NCI-H524 treated with DMSO at 0.1 percent for 48 hours (cell line): ENCODE measurements at places on chromosomes 16 and 17.

DNA sequence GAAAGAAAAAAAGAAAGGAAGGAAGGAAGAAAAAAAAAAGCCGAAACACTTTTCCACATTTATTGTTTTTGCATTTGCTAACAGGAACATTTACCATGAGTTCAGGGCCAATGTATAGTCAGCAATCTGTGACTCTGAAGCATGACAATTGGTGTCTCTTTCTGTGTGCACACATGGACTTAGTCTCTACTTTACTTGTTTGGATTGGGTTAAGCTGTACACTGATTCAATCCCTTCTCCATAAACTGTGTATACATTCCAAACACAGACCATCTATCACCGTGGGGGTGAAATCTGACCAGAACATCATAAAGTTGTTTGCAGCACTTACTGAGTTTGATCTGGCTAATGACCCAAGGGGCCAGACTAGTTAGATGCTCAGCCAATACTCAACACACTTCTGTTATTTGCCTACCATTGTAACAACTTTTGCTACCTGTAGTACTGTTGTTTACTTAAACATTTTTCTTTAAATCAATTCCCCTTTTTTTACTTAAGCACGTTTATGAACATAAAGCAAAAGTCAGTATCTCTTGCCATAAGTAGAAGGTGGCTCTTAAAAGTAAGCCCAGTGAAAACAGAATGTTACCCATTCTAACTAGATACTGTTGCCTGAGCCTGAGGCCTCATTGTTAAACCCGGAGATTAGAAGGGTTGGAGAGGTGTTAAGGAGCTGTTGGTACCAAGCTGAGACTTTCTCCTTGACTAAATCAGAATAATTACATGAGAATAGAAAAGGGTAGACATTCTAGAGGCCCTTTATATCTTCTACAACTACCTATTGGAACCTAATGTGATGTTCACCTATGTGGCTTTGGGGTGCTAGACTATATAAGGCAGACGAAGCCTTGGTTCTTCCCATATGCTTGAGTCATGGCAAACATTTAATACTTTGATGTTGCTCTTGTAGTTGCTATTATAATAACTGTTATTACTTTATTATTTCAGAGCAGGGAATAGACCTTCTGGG is 41.8 kb downstream of the SCNN1B start:
- no peak for DNase-seq

- DNase-seq: no peak
Measured at GRCh38 chr16:48628359-48628985, 18.5 kb upstream of the N4BP1 start.

DNA sequence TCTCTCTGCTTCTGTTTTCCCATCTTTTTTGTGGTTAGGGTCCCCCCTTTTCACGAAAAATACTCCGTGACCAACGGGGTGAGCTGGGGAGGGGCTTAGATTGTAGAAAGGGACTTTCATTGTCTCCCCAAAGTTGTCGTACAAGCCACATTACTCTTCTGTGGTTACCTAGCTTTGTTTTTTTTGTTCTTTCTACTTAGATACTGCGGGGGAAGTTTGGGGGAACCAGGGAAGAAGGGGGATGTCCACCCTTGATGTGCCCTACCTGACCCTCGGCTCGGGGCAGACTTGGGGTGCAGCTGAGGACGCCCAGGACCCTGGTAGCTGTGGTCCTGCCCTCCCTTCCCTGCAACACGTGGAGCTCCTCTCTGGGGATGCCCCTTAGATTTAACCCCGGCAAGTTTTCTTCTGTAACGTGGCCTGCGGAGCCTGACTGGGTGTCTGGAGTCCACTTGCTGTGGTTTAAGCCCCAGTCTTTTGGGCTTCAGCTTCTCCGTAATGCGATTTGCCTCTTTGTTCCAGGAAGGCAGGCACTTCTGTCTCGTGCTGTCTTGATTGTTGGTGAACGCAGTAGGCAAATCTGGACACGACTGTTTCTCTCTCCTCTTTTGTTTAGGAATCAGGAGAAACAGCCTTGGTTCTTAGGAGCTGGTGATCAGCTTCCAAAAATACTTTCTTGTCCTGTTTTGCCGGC is 892 bp downstream of the ABCC1 start:
- DNase-seq: peak; percentile 9

DNA sequence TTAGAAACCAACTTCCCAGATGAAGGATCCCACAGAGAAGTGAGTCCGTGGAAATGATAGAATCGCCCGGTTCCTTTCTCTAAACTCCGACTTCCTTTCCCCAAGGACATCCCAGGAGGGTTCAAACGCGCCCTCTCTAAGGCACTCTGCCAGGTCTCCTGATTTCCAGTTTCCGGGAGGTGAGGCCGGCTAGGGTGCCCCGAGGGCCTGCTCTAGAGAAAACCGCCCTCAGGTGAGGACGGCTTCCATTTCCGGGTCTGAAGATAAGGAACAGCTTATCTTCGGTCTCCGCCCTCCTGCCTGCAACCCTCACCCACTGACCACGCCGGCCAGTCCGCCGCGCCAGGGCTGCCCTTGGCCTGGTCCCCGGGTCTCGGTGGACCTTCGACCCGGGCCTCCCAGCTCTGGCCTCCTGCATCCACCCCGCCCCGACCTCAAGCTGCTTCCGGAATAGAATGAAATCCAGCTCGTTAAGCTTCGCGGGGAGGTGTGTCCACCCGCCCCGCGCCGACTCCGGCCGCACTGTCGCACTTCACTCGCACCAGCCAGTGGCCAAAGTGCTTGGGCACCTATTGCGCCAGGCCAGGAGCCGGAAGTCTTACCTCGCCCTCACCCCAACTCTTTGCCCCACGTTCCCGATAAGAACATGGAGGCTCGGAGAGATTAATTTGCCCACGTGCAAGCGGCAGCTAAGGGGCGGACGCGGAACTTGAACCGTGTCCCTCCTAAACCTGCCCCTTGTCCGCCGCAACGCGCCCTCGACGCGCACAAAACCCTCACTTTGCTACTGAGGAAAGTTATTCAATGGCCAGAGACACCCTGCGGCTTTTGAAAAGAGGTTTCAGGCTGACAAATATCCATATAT is 836 bp upstream of the MMP15 start:
- no peak for DNase-seq

GRCh38 chr16:72029567-72030271 is 21.2 kb downstream of the DHODH start:
- no peak for DNase-seq

GRCh38 chr16:27444015-27444414 is 42.0 kb downstream of the IL21R start:
- no peak for DNase-seq

GRCh38 chr17:57104461-57105175 is 19.6 kb downstream of the AKAP1 start:
- no peak for DNase-seq

DNA sequence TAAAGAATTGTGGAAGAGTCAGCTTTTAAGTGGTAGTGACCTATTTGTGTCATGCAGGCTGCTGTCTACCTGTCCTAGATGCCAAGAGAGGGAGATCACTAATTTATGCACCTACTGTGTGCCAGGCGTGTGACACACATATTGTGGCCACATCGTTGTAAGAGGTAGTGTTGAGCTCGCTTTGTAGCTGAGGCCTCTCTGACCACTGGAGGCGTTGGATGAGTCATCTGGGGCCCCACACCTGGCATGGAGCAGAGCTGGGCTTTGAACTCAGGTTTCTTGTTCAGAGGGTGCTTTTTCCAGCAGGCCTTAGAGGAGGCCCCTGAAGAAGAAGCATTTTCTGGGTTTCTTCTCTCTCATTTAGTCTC is 52.3 kb upstream of the LGALS9 start:
- no peak for DNase-seq

DNA sequence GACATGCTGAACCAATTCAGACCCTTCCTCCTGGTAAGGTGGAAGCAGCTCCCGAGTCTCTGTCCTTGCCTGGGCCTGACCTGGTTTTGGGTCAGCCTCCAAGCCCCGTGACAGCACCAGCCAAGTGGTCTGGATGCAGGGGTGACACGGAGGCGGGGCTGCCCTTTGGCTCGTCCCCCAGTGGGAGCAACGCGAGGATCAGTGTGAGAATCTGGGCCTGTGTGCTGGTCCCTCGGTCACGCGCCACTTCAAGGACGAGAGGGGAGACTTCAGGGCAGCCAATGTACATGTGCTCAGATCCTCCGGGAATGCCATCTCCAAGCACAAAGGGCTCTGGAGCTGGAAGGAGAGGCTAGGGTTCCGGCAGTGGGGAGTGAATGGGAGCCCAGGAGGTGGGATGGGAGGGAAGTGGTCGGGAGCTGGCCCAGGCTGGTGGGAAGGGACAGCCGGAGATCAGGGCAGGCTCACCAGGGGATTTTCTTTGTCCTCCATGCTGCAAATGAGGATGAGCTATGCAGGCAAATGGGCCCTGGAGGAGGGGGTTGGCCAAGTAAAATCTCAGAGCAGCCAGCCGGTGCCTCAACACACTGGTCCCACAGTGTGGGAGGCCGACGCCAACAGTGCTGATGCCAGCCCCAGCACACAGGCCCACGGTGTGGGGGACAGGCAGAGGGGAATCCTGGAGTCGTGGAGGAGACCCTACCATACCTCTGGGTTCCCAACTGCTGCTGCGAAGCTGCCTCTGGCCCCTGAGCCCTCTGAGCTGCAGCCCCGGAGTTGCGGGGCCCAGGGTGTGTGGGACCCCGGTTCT is 4.2 kb upstream of the NDRG4 start:
- DNase-seq: no peak

DNA sequence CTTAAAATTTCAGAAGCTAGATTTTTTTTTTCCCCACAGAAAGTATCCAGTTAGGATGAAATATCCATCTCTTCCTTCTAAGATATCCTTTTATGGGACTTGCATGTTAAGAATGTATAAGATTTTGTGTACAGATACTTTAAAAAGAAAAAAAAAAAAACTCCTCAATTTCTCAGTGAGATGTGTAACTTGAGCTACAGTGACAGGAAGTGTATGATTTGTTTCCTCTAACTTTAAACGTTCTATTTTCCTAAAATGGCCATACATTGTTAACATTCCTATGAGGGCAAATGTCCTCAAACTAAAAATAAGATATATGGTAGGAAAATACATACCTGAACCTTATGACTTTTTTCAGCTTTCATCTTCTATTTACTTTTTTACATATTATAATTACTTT is 8.9 kb downstream of the FBXO47 start:
- no peak for DNase-seq

GRCh38 chr16:54136276-54136625 is 150.3 kb downstream of the IRX3 start:
- no peak for DNase-seq

DNA sequence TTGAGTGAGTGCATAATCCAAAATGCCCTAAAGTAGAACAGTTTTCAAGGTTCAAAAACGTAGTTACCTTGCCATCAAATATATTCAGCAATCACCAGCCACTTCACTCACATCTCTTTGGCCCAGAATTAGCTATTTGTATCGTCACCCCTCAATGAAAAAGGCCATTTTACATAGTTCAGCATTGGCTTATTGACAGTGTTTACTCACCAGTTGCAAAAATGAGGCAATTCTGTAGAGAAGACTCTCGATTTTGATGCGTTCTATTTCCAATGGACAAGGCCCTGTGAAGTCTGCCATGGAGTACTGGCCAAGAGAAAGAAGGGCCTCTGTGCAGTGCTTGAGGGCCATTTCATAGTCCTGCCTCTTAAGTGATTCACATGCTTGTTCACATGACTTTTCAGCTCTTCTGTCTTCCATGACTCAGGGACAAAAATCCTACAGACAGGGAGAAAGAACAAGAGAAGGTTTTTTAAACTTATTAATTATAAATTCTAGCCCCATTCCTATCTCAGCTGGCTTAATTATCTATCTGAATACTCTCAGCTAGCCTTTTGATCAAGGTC is 26.5 kb downstream of the HELZ start:
- DNase-seq: no peak

DNA sequence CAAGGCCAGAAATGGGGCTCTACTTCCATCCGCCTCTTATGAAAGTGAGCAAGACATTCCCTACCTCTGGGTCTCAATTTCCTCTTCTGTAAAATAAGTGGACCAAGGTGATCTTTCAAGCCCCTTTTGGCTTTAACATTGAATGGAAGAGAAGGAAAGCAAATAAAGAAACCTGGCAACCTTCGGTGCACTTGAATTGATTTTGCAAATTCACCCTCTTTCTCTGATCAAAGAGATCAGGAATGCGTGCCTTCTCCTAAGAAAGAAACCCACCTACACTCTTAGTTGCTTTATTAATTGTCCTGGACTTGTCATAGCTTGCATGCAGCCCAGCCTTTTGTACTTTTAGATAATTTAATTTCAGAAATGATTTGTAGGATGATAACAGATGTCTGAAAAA is 3.0 kb downstream of the MSI2 start:
- DNase-seq: no peak

DNA sequence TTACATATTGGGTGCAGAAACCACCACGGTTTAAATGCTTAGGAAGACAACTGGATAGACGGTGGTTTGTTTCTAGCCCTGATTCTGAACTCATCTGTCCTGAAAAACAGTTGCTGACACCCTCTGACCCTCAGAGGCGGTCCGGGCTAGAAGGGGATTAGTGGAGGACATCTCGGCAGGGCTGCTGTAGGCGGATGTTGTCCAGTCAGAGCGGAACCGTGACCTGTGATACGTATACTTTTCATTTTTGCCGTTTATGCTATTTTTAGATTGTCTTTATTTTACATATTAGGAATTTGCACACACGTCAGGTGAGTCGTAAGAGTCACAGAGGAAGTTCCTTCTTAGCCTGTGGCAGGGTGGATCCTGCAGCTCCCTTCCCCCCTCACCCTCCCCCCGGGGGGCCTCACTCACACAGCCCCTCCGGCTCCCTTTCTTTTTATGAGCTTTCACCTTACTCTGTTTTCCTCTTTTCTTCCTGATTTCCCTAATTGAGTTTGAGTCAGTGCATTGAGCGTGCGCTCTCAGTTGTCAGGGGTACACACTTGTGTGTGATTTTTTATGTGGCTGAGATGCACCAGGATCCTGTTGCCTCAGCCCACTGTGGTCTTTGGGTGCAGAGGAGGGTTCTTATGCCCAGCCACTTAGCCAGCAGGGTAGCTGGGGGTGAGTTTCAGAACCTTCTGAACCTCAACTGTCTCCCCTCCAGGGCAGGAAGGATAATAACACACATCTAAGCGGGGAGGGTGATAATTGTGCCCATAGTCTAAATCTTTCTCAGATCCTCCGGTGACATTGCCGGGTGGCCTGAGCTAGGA is 211.1 kb upstream of the CHMP6 start:
- no peak for DNase-seq

- DNase-seq: no peak
Measured at GRCh38 chr16:67184995-67185650, 1.4 kb upstream of the MATCAP1 start.

DNA sequence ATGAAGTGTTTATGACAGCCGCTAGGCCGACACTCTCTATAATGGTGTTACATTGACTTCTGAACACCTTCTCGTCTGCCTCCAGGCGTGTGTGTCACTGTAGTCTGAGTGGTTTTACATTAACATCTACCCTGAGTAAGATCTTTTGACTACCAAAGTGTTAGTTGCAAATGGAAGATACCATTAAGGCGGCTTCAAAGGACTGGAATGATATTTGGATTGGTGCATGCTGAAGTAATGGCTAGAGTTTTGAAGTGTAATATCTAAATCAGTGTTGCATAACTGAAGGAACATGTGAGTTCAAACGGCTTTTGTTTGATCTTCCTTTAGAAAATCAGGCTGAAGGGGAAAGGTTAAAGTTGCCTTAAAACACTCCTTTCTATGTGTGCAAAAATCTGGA is 52.2 kb downstream of the BCAS3 start:
- no peak for DNase-seq

GRCh38 chr16:2874912-2875362 is 8.1 kb upstream of the FLYWCH2 start:
- DNase-seq: peak; percentile 9
